ENCODE measurements at places on chromosomes 7 and 10. TPM values are rescaled to one million over a fixed set of nuclear protein-coding genes. Genes with fewer than 3 reads are reported as not detected.

Gene SEMA3D
- total RNA-seq: 2.8 TPM

Gene AGAP6
- total RNA-seq: 10.2 TPM

Gene RNF32
- total RNA-seq: 0.79 TPM

- no peak for DNase-seq
- H3K27me3 ChIP-seq: no peaks in the 10 kb centered on the region
- no peak overlapping the region for H3K4me3 ChIP-seq
- H3K27ac ChIP-seq: no peak overlapping the region
These were observed 217.7 kb downstream of the ABCA13 start for GRCh38 chr7:48388911-48389310.

GRCh38 chr7:114879554-114879953, 42.3 kb upstream of the MDFIC start:
- H3K27me3 ChIP-seq: no peaks in the 10 kb centered on the region
- no peak overlapping the region for H3K27ac ChIP-seq
- no peak for DNase-seq
- H3K36me3 ChIP-seq: no peaks in the 10 kb centered on the region

DNA sequence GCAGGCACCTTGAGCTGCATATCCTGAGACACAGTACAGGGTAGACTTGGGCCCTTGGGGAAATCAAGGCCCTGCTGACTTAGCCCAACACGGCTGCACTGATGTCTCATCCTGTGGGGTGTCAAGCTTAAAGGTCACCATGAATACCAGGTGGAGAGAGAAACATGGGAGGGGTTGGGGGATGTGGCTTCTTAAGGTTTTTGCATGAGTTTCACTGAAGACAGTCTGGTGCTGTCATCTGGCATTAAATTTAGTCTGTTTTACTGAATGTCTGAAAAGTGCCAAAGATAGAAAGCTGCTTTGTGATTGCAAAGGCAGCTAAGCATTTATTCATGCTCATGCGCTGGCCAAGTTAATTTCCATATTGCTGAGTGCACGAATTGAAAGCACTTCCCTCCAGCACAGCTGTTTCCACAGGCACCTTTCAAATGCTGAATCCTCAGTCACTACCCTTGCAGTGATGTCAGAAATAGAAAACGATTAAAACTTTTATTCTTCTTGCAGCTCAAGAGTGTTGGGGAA, 102.1 kb downstream of the OSBPL3 start:
- H3K4me1 ChIP-seq: no peaks in the 10 kb centered on the region
- no peak overlapping the region for H3K27ac ChIP-seq
- H3K4me3 ChIP-seq: no peak overlapping the region
- H3K36me3 ChIP-seq: no peaks in the 10 kb centered on the region
- no peaks in the 10 kb centered on the region for H3K27me3 ChIP-seq

GRCh38 chr10:6005856-6006395, 28.6 kb upstream of the IL15RA start:
- H3K27ac ChIP-seq: no peak overlapping the region
- peaks cover 3% of the 10 kb centered on the region for H3K4me1 ChIP-seq
- no peaks in the 10 kb centered on the region for H3K27me3 ChIP-seq

DNA sequence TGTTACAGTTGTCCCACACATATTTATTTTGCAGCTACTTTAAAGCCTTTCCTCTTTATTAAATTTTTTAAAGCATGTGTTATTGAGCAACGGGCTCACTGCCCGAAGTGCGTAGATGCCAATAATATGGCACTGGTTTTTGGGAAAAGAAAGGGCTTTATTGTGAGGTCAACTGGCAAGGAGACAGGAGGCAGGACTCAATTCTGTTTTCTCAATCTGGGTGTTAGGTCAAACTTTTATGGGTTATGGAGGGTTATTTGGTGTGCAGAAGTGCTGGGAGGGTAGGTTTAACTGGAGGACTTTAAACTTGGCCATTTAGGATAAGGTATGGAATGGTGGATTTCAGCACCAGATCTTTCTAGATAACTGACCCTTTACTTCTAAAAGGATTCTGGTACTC, 183.6 kb downstream of the LRRC4 start:
- no peak for DNase-seq
- no peak overlapping the region for H3K4me3 ChIP-seq
- no peaks in the 10 kb centered on the region for H3K36me3 ChIP-seq
- H3K4me1 ChIP-seq: peaks cover 9% of the 10 kb centered on the region
- no peaks in the 10 kb centered on the region for H3K27me3 ChIP-seq

- H3K4me3 ChIP-seq: no peak overlapping the region
- DNase-seq: no peak
- no peaks in the 10 kb centered on the region for H3K36me3 ChIP-seq
These were observed 228.2 kb downstream of the AHR start for GRCh38 chr7:17526621-17527020.

DNA sequence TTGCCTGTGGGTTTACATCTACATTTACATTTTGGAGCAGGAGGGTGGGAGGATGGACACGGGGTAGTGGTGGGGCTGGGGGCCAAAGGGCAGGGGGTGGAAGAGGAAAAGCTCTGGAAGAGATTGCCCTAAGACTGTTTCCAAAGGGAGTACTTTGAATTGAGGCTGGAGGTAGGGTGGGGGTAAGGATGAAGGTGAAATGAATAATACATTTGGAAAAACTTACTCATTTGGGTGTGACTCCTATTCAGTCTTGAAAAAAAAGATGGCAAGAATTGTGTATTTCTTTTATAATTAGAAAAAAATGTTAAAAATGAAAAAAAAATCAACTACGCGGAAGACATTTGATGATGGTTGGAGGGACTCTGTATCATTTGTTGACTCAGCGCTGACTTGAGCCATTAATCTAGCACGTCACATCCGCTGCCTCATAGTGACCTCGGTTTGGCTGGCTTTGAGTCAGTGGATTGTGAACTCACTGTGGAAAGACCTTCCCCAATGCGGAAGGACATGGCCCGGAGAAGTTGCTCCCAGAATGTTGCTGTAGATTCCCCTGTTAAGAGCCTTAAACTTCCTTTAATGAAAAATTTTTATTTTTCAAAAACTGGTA, 2.8 kb downstream of the FAM180A start:
- DNase-seq: peak; percentile 82
- H3K4me3 ChIP-seq: no peak overlapping the region
- no peaks in the 10 kb centered on the region for H3K36me3 ChIP-seq
- H3K27ac ChIP-seq: no peak overlapping the region
- H3K4me1 ChIP-seq: peaks cover 19% of the 10 kb centered on the region

DNA sequence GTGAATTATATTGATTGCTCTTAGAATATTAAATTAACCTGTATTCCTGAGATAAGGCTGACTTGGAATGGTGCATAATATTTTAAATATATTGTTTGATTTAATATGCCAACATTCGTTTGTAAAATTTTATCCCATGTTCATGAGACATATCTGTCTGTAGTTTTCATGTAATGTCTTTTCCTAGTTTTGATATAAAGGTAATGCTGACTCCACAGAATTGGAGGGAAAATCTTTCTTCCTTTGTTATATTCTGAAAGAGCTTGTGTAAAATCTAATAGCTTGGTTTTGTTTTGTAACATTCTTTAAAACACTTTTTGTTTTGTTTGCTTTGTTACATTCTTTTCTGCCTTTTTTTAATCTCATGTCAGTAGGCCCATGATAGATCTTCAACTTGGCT, 657.0 kb downstream of the DNAJB9 start:
- no peaks in the 10 kb centered on the region for H3K36me3 ChIP-seq
- no peaks in the 10 kb centered on the region for H3K27me3 ChIP-seq
- no peak overlapping the region for H3K4me3 ChIP-seq
- H3K27ac ChIP-seq: no peak overlapping the region

DNA sequence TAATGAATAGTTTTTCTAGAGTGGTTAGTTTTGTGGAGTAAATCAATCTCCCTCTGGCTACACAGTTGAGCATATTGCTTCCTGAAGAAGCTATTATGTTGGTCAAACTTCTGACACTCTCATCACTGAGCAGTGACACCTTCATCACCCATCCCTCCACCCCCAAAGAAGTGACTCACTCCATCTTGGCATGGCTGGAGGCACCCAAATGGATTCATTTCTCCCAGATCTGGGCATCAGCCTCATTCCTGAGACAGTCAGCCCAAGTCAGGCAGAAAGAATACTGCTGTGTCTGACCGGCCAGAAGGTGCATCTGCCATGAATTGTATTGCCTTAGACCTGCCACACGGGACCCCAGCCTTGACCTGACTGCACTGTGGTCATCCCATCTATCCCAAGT, 117.0 kb upstream of the HABP2 start:
- H3K4me1 ChIP-seq: no peaks in the 10 kb centered on the region
- no peak overlapping the region for H3K27ac ChIP-seq
- DNase-seq: no peak
- no peaks in the 10 kb centered on the region for H3K27me3 ChIP-seq
